ENCODE measurements at places on chromosomes 2 and 18.

DNA sequence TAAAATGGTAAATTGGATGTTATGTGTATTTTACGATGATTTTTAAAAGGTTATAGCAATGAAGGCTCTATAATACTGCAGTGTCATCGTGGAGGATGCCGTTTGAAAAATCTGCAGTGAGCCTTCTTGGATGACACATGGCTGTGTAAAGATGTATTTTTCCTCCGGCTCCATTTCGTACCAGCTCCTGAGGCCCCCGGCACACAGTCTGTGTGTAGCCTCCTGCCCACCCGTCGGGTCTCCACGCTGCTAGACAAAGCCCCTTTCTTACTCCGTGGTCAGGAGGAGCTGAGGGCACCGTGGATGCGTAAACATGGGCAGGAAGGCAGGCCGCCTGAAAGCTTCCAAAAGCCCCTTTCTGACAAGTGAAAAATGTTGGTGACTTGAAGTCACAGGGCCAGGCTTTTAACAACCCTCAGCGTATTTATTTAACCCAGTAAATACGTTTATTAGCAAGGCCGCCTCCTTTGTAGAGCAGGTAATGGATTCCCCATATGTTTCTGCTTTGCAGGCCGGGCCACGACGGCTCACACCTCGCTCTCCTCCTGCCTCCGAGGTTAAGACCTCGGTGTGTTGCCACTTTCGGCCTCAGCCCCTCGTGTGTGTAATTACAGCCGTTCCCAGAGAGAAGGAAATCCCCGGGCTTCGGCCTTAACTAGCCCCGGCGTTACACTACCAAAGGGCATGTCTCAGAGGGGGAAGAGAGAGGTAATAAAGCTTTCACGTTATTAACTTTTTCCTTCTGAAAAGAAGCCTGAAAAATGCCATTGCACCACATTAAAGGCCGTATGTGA, 72.8 kb downstream of the DDX1 start:
- DNase-seq = no peak

- peak; percentile 69 for DNase-seq
These were observed 66.2 kb downstream of the HNMT start for GRCh38 chr2:138030459-138030858.

DNA sequence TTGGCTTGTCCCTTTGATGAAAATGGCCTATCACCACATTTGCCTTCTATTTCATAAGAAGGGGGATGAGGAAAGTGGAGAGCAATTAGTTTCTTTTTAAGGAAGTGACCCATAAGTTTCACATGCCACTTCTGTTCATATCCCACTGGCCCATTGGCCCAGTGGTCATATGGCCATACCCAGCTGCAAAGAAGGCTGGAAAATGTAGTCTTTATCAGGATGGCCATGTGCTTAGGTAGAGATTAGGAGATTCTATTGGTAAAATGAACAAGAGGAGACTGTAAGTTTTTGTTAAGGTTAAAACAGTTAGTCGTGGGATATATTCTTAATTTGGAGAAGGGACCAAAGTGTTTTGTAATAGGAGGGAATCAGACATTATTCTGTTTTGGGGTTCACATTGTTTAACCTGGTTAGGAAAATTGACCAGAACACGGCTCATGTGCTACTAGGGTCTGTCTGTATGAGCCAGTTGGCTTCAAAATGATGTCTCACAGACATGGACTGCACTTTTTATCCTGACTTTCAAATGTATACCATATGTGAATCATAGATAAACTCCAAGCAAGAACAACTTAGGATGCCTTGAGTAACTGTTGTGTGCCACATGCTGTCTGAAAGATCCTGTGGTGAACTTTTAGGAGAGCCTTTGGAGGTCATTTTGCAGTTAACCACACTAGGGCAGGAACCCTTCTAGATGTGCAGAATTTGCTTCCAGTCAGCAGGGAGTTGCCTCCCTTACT, 17.3 kb downstream of the PLCL1 start:
- DNase-seq = no peak

DNA sequence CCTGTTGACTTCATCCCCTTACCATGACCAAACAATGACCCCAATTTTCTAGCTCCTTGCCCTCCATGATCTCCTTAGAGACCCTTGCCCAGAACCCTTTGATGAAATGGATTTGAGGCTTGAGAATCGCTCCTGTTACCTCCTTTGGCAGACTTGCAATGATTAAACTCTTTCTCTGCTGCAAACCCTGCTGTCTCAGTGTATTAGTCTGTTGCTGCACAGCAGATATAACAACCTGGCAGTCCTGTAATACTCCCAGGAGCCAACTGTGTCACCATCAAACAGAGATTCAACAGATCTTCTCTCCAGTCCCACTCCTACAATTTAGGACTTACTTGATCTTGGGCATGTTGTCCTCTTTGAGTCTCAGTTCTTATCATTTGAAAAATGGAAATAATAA, 242.9 kb downstream of the HRH4 start:
- DNase-seq = no peak

DNA sequence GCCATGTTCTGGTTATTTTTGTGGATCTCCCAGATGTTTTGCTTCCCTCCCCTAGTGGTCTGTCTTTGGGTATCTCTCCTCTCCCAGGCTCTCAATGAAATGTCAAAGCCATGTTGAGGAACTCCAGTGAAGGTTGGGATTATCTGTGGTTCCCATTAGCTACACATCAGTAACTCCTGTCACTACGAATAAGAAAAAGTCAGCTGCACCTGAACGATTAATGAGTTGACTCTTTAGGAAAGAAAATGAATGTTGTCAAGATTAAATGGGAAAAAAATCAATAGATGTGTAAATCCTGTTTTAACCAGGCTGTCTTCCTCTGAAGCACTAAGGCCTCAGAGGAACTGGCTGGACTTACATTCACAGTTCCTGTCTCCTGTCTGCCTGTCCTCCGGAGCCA, 94.0 kb upstream of the DAPL1 start:
- DNase-seq = no peak

DNA sequence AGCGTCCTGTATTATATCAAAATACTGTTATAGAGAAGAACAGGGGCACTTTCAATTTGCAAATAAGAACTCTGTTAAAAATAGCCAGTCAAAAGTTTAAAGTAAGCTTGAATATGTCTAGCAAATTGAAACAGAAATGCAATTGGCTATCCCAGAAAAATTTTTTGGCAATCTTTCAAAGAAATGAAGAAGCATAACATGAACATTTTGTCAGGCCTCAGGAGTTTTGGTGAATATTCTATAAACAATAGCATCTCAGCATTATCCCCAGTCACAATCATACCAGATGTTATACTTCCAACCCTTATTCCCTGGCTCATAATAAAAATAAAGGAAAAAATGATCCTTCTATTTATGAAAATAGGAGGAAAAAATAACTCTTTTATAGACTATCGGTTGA, 252.4 kb downstream of the GRB14 start:
- DNase-seq = no peak

- DNase-seq = no peak
These were observed 1.4 kb downstream of the ANO7 start for GRCh38 chr2:241189856-241190201.

GRCh38 chr2:24761866-24762265, 31.3 kb downstream of the PTRHD1 start:
- no peak for DNase-seq

DNA sequence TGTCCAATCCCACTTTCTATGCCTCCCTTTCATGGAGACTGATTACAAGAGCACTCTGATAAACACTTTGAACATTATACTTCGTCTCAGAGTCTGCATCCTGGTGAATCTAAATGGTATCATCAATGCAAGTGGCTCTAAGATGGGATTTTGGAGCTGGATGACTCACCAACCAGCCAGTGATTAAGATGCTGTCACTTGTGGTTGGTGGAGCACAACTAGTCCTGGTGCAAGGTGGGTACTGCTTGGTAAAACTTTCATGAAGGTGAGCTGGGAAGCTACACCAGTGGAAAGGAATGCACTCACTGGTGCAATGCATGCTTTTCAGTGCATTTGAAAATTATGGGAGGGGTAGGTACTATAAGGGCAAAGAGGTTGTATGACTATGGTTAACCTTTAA, 137.7 kb upstream of the TRIB2 start:
- no peak for DNase-seq

GRCh38 chr2:79850912-79851311, 338.1 kb downstream of the CTNNA2 start:
- DNase-seq = no peak

DNA sequence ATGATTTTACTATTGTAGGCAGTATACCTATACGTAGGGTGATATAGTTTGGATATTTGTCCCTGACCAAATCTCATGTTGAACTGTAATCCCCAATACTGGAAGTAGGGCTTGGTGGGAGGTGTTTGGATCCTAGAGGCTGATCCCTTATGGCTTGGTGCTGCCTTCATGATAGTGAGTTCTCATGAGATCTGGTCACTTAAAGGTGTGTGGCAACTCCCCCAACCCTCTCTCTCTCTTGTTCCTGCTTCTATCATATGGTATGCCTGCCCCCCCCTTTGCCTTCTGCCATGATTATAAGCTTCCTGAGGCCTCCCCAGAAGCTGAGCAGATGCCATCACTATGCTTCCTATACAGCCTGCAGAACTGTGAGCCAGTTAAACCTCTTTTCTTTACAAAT, 1.7 kb upstream of the SERPINB10 start:
- no peak for DNase-seq

DNA sequence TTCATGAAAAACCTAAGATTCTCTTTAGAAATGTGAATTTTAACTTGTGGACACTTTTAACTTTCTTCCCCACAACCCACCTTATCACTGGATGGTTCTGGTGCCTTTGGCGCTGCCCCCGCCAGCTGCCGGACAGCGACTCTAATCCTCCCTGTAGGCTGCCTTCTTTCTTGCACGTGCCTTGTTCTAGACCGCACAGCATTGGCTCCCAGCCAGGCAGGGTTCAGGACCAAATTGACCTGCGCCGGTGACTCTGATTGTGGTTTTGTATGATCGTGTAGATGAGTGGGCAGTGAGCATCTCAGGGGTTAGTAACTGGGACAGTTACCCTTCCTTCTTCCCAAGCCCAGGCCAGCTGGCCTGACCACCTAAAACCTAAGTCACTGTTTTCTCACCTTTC, 106.8 kb downstream of the ASAP2 start:
- DNase-seq = no peak

DNA sequence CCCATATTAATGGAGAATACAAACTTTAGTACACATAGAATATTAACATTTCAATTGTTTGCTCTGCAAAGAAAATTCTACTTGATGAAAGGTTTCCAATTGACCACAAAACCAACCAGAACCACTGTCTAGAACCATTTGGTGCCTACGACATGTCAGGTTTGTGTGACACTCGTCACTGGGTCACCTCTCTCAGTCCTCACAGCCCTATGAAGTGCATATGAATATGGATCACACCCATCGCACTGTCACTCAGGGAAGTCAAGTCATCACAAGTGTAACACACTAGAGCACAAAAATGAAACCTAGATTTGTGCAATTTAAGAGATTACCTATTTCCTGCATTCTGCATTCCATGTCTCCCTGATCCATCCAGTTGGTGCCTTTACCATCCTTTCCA, 43.7 kb downstream of the PTPN2 start:
- peak; percentile 38 for DNase-seq

GRCh38 chr2:28158791-28159190, 233.9 kb upstream of the FOSL2 start:
- DNase-seq = no peak

DNA sequence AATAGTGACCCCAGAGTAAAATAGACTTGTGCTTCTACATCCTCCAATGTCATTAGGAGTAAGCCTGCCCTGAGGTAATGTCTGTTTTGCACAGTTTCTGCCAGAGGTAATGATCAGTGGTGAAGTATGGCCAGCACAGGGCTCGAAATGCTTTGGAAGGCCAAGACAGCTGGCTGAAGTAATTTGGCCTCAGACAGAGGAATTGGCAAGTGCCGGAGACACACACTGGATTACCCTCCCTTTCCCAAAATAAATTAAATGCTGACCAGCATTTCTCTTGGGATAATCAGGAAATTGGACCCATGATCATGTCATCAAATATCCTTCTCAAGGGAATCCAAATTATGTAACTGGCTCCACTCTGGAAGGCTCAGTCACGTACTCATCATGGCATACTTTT, 379.0 kb upstream of the CHST9 start:
- DNase-seq = no peak

DNA sequence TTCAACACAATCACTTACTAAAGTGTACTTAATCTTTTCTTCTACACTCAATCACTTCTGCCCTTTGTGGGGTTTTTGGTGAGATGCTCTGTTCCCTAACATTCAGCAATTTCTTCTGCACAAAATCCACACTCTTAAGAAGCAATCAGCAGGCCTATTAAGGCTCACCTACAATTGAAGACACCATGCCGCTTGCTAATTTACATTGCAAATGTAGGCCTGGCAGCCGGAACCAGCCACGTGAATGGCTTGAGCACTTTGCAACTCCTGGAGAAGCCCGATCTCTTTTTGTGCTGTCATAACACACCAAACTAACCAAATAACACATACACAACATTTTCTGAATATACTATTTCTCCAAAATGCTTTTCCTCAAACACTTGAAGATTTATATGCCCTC, 66.3 kb downstream of the NYAP2 start:
- DNase-seq = no peak

- DNase-seq = peak; percentile 48
These were observed 32.8 kb downstream of the FAM124B start for GRCh38 chr2:224369028-224369632.

DNA sequence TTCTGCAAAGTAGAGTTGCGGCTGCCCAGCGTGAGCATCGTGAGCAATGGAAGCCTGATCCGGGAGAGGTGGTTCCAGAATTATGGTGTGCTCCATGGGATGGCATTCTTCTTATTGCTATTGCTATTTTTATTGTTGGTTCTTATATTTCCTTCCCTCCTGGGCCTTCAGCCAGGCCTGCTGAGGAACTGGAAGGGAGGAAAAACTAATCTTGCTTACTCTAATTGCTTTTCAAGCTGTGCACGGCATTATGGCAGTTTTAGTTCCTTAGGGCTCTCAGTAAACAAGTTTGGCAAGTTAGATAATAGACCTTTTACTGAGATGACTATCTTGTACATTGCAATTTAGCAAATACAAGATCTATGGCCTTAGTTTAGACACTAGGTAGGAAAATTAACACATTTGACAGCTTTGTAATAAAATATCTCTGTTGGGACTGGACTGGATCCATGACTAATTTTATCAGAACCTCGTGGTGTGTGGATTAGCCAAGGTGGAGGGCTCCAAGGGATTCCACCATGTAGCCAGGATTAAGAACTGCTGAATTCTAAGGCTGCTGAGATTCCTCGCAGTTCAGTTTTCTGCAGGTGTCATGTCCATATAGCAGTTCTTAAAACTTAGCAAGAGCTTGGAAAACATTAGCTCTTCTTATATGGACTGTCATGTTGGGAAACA, 6.0 kb downstream of the RSAD2 start:
- no peak for DNase-seq

- DNase-seq = peak; percentile 5
These were observed 241.0 kb downstream of the FSIP2 start for GRCh38 chr2:185979546-185980071.

DNA sequence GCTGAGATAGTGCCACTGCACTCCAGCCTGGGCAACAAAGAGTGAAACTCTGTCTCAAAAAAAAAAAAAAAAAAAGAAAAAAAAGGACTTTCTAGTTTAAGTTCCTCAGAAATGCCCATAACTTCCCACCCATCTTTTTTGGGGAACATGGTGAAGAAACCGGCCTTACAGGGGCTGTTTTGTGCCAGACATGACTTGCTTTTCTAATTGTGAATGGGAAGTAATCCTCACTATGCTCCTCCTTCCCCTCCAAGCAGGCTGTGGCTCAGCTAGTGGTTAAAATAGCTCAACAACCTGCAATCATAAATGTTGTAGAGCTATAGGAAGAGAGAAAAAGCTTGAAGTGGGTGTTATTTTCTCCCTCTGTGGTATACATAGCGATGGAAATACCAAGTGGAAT, 34.1 kb upstream of the OLA1 start:
- no peak for DNase-seq
